Neural progenitor cell (in vitro differentiated cells): ENCODE measurements at places on chromosomes 5 and 9. TPM values are rescaled to one million over a fixed set of nuclear protein-coding genes. Genes with fewer than 3 reads are reported as not detected.

DNA sequence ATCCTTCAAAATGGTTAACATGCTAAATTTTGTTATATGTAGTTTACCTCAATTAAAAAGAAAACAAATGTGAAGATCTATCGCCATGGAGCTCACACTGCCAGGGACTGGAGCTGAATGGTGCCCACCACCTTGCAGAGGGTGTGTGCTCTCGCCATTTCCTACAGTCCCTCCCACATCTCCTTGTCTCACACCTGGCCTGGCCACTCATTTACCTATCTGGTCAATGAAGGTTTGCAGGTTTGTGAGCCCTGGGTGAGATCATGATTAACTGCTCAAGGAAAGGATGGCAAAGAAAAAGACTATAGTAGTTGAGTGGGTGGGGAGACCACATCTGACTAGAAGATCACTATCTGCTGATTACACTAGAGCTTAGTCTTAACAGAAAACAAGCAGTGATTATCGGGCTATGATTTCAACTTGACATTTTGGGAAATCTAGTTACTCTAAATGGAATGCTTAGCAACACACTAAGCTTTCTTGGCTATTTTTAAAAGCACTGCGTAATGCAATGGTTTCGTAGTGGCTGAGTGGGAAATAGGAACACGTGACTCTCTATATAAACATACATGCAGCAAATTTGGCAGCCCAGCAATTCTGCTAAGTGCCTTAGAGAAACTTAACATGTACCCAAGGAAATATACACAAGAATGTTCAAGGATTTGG, 27.3 kb downstream of the PUM3 start:
- peaks cover 3% of the 10 kb centered on the region for H3K36me3 ChIP-seq
- no peaks in the 10 kb centered on the region for H3K27me3 ChIP-seq
- DNase-seq: no peak
- H3K27ac ChIP-seq: no peak overlapping the region
- no peak overlapping the region for H3K4me3 ChIP-seq

The STPG3 gene
- not detected in 2 replicates for total RNA-seq

The EDIL3 gene
- total RNA-seq: 7.8 and 13.8 TPM in 2 replicates

- H3K4me1 ChIP-seq: no peaks in the 10 kb centered on the region
- no peaks in the 10 kb centered on the region for H3K36me3 ChIP-seq
- H3K4me3 ChIP-seq: no peak overlapping the region
Observed at GRCh38 chr5:11266331-11266730, 505.3 kb upstream of the DAP start.

DNA sequence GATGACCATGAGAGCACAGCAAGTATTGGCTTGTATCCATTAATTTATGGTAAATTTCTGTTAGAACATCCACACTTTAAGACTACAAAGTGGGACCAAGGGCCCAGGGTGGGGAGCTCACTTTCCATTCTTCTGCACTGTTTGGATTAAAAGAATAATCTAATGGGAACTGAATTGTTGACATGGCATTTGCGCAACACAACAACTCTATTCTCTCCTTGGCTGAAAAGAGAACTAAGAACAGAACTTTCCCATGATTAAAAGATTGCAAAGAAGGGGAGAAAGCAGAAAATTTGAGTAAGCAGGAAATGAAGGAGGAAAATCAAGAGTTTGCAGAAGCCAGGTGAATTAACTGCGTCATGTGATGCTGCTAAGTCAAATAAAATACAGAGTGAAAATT, 143.4 kb downstream of the HINT1 start:
- no peaks in the 10 kb centered on the region for H3K36me3 ChIP-seq
- H3K27me3 ChIP-seq: no peaks in the 10 kb centered on the region
- H3K27ac ChIP-seq: no peak overlapping the region
- H3K4me1 ChIP-seq: no peaks in the 10 kb centered on the region
- no peak for DNase-seq
- H3K4me3 ChIP-seq: no peak overlapping the region
